ENCODE measurements at places on chromosomes 2 and 18. TPM values are rescaled to one million over a fixed set of nuclear protein-coding genes. Genes with fewer than 3 reads are reported as not detected.

DNA sequence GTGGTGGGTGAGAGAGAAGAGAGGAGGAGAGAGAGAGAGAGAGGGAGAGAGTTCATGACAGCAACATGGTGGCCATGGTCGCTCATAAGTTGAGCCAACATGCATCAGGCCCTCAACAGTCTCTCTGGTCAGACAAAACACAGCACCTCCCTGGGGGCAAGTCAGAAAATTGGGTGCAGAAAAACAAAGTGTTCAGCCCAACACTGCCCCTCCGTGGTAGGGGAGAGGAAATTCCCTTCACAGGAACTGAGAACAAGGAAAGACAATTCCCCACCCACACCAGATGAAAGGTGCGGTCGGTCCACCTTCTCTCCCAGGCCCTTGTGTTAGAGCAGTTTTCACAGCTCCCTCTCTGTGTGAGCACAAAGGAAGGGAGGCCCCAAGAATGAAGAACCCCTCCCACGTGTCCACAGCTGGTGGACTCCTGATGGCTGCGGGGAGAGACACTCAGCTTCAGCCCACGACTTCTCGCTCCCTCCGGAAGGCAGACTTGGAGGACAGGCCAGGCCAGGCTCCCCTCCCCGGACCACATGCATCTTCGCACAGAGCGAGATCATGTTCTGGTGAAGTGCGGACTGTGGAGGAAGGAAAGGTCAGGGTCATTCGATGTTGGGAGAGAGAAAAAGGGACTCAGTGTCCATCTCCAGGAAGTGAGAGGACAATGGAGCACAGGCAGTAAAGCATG, 181.7 kb downstream of the ANAPC1 start:
- ATAC-seq: peak; percentile 3

- no peak for ATAC-seq
Observed at GRCh38 chr18:69817335-69817940, 130.2 kb downstream of the CD226 start.

DNA sequence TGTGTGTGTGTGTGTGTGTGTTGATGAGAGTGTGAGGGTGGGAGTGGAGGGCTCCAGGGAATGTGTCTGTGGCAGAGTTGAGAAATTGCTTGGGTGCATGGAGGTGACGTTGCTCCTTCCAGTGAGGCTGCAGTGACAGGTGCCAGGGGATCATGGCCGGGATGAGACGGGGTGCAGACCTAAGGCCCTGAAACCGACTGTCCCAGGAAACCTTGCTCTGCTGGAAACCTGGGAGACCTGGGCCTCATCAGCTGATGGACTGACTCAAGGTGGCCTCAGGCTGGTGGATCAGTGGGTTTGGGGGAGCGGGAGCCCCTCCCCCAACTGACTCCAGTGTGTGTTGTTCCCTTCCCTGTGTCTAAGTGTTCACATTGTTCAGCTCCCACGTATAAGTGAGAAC, 56.6 kb downstream of the INHBB start:
- ATAC-seq: no peak

DNA sequence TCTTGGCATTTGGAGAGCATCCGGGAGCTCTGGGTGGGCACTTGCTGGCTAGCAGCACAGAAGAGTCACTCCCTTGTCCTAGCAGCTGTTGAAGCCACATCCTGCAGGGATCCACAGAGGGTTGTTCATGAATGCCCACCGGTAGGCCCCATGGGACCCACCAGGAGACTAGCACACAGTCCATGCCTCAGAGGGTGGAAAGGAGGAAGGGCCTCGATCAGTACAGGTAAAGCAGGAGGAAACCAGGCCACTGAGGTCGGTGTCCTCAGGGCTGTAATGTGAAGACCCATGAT, 205.8 kb downstream of the SEPTIN10 start:
- ATAC-seq: no peak

DNA sequence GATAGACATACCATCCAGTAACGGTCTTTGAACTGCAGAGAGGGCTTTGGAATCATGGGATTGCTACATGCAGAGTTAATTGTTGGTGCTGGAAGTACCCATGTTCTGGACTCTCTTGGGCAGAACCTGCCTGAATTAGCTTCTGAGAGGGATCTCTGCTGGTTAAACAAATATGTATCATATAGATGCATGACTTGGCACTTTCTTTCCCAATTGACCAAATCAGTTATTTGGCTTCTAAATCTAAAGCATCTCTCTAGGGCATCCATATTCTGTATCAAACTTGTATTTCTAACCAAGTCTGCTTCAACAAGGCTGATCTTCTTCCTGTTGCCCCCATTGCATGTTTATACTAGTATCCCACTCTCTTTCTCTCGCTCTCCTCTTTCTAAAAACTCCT, 336.7 kb upstream of the CELF4 start:
- no peak for ATAC-seq

DNA sequence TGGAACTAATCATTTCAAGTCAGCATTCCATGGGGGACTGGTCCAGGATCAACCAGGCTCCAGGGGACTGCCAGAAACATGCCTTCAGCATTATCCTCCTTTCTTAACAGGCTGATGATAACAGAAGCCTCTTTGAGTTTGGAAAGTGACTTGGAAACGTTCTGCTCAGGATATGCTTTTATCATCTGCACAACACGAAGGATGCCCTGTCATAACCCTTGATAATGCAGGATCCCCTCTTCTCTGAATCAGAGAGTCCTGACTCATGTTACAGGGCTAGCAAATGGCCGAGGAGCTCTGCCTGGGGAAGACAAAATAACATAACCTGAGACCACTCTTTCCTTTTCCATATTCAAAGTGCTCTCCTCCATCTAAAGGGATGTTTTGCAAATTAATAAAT, 6.7 kb downstream of the SCYGR3 start:
- no peak for ATAC-seq

GRCh38 chr2:147546109-147546508, 298.7 kb upstream of the ACVR2A start:
- no peak for ATAC-seq

GRCh38 chr2:237171396-237171795, 85.7 kb downstream of the COPS8 start:
- no peak for ATAC-seq

DNA sequence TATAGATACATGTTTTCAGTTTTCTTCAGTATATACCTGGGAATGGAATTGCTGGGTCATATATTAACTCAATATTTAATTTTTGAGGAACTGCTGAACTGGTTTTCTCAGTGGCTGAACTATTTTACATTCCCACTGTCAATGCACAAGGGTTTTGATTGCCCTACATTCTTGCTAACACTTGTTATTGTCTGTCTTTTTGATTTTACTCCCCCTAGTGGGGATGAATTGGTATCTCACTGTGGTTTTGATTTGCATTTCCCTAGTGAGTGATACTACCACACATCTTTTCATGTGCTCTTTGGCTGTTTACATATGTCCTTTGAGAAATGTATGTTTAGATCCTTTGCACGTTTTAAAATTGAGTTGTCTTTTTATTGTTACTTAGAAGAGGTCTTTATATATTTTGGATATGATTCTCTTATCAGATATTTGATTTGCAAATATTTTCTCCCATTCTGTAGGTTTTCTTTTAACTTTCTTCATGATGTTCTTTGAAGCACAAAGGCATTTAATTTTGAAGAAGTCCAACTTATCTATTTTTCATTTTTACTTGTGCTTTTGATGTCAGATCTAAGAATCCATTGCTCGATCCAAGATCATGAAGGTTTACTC, 36.2 kb downstream of the ASB1 start:
- peak; percentile 86 for ATAC-seq

DNA sequence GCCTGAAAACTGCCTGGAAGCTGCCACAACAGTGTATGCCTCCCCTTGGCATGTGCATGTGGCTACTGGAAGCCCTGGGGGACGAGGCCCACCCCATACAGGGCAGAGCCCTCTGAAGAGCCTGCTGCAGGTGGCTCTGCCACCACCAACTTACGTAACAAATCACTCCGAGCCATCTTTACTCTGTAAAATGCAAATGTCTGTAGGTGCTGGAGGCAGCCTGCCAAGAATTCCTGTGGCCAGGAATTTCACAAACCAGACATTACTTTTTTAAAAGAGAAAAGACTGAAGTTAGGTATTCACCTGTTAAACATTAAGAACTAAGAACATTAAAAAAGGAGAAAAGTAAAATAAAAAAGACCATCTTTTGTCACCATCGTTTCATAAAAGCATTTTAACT, 106.3 kb downstream of the GPR39 start:
- no peak for ATAC-seq

DNA sequence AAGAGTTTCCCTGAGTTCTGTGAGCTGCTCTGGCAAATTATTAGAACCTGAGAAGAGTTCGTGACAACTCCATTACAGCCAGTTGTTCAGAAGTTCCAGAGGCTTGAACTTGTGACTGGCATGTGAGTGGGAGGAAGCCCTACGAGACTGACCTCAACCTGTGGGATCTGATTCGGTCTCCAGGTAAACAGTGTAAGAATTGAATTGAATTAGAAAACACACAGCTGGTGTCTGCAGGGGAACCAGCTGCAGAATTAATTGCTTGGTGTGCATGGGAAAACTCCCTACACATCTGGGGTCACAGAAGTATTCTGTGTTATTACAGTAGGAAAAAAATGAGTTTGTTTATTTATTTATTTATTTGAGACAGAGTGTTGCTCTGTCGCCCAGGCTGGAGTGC, 14.0 kb upstream of the ITSN2 start:
- no peak for ATAC-seq

DNA sequence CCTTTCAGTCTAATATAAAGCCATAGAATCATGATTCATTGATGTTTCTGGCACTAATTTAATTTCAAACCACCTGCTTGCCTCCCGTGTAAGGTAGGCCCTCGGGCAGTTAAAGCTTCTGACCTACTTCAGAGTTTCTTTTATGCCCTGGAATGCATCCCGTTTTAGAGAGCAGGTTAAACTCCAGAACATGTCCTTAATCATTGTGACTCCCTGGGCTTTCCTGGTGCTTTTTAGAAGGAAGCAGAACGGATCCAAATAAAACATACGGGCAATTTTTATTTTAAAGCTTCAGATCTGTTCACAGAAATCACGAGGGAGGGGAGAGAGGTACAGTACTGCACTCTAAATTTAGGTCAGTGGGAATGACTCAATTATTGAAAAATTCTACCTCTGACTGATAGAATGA, 134.8 kb downstream of the GCA start:
- ATAC-seq: peak; percentile 49

- no peak for ATAC-seq
Observed at GRCh38 chr2:233813236-233814055, 35.3 kb downstream of the MROH2A start.

DNA sequence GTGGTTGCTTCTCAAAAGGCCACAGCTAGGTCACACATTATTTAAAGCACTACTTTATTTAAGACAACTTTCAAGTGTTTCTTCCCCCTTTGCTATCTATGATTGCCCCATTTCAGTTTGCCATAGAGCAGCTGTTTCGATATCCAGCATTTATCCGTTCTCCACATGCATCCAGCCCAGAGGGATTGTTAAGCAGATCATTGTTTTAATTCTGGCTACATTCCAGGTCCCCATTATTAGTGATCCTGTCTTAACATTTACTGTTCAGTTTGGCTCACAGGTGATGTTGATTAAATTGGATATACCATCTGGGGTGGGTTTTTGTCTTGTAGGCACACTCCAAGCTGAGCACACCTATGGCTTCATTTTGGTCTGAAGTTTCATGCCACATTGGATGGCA, 638.7 kb downstream of the ZEB2 start:
- ATAC-seq: no peak

HOXD3 gene
- total RNA-seq: not detected

KCNK3 gene
- not detected for total RNA-seq

IL1F10 gene
- not detected for total RNA-seq

PROKR1 gene
- not detected for total RNA-seq

HRH4 gene
- 3.8 TPM for total RNA-seq

C1QL2 gene
- total RNA-seq: not detected

SERPINB4 gene
- not detected for total RNA-seq

SCYGR4 gene
- not detected for total RNA-seq

CRYBA2 gene
- total RNA-seq: not detected
